ENCODE measurements at places on chromosomes 7 and 10. TPM values are rescaled to one million over a fixed set of nuclear protein-coding genes. Genes with fewer than 3 reads are reported as not detected.

DNA sequence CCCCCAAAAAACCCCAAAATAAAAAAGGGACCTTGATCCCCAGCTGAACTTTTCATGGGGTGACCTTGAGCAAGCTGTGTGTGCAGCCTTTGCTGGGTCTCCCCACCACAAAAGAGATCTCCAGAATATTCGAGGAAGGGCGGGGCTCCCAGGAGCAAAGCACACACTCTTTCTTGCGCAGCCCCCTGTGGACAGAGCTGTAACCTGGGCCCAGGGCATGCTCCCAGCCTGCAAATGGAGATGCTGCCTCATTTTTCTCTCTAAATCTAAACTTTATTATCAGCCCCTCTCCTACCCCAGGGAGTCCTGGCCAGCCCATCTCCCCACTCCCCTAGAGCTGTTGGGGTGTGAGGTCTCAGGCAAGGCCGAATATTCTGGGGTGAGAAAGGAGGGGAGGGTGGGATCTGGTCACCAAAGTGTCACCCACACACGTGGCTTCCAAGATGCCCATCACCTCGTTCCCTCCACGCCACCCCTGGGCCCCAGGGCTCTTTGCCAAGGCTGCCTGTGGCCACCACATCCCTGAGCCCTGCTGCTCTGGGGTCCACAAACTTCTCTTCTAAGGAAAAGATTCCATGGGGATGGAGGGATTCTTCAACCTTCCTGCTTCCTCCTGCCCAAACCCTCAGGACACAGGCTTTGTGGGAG lies 1.7 kb upstream of the CALML3 start:
- no peak overlapping the region for H3K27ac ChIP-seq
- no peaks in the 10 kb centered on the region for H3K27me3 ChIP-seq
- H3K36me3 ChIP-seq, result no peaks in the 10 kb centered on the region
- no peaks in the 10 kb centered on the region for H3K4me1 ChIP-seq

GRCh38 chr7:28358423-28358868 lies 53.9 kb upstream of the CREB5 start:
- H3K27ac ChIP-seq, result no peak overlapping the region
- no peaks in the 10 kb centered on the region for H3K27me3 ChIP-seq
- no peaks in the 10 kb centered on the region for H3K4me1 ChIP-seq
- DNase-seq, result no peak
- H3K36me3 ChIP-seq, result no peaks in the 10 kb centered on the region

DNA sequence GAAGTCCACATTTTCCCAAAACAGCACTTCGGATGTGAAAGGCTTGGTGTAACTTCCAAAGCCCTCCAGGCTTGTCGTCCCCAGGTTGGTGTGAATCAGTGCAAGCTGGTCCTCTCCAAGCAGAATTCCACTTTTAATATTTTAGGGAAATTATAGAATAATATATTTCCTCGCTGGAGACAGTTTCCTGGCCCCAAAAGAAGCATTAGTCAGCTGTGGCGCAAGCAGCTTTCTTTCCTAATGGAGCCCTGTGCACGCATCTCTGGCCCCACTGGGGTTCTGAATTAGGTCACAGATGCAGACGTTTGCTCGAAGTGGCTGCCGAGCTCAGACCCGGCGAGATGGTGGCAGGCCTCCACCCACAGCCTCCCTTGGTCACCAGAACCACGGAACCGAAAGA lies 33.3 kb upstream of the MNX1 start:
- no peak overlapping the region for H3K4me3 ChIP-seq
- no peak for DNase-seq
- no peaks in the 10 kb centered on the region for H3K27me3 ChIP-seq

GRCh38 chr7:157272351-157273207 lies 64.2 kb upstream of the DNAJB6 start:
- DNase-seq, result no peak
- H3K27me3 ChIP-seq, result no peaks in the 10 kb centered on the region
- H3K4me1 ChIP-seq, result peaks cover 34% of the 10 kb centered on the region
- no peak overlapping the region for H3K4me3 ChIP-seq
- peak overlapping the region; percentile 68 for H3K27ac ChIP-seq

- H3K4me1 ChIP-seq, result no peaks in the 10 kb centered on the region
- DNase-seq, result no peak
- no peak overlapping the region for H3K27ac ChIP-seq
- H3K27me3 ChIP-seq, result no peaks in the 10 kb centered on the region
- no peak overlapping the region for H3K4me3 ChIP-seq
- H3K36me3 ChIP-seq, result no peaks in the 10 kb centered on the region
Measured at GRCh38 chr10:123854498-123854897, 37.1 kb downstream of the CPXM2 start.

- no peak overlapping the region for H3K27ac ChIP-seq
- H3K36me3 ChIP-seq, result no peaks in the 10 kb centered on the region
- H3K27me3 ChIP-seq, result no peaks in the 10 kb centered on the region
- no peak overlapping the region for H3K4me3 ChIP-seq
- no peaks in the 10 kb centered on the region for H3K4me1 ChIP-seq
Measured at GRCh38 chr7:141585592-141586510, 34.6 kb downstream of the AGK start.

DNA sequence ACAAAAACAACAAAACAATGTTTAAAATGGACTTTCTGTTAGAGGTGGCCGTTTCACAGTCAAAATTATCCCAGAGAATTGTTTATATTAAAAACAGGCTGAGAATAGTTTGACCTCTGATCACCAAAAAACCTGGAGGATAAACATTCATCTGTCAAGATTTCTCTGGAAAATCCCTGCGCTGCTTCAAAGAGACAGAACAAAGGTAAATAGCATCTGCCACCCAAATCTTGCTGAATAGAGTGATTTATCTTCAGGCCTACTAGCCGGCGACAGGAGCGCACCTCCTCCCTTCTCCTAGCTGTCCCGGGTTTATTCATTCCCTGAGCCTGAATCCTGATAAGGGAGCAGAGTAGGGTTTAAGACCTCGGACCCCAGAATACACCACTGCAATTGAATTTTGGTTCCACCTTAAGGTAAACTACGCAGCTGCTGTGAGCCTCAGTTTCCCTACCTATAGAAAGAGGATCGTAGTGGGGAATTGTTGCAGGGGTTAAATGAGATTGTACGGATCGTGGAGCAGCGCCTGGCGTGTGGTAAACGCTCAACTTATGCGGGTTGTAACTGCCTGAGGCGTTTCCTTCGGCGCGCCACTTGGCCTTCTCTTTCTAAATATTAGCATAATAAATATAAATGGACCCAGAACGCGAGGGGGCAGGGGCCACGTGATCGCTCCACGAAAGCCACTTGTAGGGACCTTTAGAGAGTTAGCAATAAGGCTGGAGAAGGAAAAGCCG lies 498 bp upstream of the ST7 start:
- H3K36me3 ChIP-seq, result no peaks in the 10 kb centered on the region
- H3K27ac ChIP-seq, result peak overlapping the region; percentile 100
- H3K27me3 ChIP-seq, result no peaks in the 10 kb centered on the region
- peak overlapping the region; percentile 90 for H3K4me3 ChIP-seq
- DNase-seq, result peak; percentile 81
- H3K4me1 ChIP-seq, result no peaks in the 10 kb centered on the region

GRCh38 chr10:123269017-123269552 lies 114.9 kb downstream of the BUB3 start:
- no peaks in the 10 kb centered on the region for H3K27me3 ChIP-seq
- H3K4me3 ChIP-seq, result no peak overlapping the region
- no peaks in the 10 kb centered on the region for H3K36me3 ChIP-seq
- no peak overlapping the region for H3K27ac ChIP-seq

DNA sequence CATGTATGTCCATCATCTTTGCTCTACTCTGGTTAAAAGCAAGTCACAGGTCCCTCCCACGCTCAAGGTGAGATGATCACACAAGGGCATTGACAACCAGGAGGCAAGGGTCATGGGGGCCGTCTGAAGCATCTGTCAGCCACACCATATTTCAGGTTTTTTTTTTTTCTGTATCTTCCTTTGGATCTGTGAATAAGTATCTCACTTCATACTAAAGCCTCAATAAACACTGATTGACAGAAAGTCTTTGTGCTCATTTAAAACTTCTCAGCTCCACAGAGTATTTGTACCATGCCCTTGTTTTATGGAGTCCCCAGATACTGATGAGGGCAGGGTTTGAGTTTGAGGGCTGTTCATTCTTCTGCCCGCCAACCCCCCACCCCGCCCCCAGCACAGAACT lies 45.0 kb downstream of the AUTS2 start:
- DNase-seq, result no peak
- H3K4me1 ChIP-seq, result no peaks in the 10 kb centered on the region
- H3K36me3 ChIP-seq, result no peaks in the 10 kb centered on the region
- H3K4me3 ChIP-seq, result no peak overlapping the region
- no peak overlapping the region for H3K27ac ChIP-seq
- H3K27me3 ChIP-seq, result no peaks in the 10 kb centered on the region

DNA sequence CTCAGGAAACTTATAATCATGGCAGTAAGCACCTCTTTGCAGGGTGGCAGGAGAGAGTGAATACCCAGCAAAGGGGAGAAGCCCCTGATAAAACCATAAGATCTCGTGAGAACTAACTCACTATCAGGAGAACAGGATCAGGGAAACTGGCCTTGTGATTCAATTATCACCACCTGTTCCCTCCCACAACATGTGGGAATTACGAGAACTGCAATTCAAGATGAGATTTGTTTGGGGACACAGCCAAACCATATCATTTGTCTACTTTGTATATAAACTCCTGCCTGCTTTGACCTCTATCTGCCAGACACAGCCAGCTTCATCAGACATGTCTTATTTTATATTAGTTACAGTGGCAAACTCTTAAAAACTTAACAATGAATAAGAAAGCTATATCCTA lies 50.4 kb downstream of the ARMC3 start:
- no peaks in the 10 kb centered on the region for H3K36me3 ChIP-seq
- DNase-seq, result no peak
- no peak overlapping the region for H3K27ac ChIP-seq
- H3K27me3 ChIP-seq, result no peaks in the 10 kb centered on the region
- no peaks in the 10 kb centered on the region for H3K4me1 ChIP-seq

DNA sequence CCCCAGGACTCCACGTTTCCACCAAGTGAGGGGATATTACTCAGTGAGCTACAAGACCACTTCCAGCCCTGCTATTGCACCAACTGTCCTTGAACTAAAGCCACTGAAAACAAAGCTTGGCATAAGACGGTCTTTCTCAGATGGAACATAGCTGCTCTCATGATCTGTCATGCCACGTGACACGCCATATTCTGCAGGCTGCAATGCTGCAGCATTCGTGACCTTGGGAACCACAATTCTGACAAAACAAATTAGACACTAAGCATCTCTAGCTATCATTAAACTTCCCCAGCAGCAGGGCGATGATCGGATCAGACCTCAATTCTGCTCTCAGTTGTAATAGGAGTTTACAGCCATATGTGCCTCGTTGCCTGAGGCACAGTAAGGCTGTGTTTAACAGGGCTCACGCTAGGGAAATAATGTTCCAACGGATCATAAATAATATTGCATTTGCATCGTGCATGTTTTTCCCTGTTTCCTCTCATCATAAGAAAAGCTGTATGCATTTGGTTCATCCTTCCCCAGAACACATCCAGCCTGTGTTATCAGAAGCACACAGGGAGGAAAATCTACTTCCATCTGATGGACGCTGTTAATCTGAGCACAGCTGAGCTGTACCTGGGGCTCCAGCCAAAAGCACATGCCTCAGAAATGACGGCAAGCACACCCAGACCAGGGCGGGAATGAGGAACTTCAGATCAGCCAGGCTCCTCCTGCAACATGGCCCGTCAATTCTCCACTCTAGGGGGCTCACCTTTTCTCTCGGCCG lies 38.6 kb upstream of the CNPY1 start:
- no peak for DNase-seq
- H3K4me3 ChIP-seq, result no peak overlapping the region
- no peaks in the 10 kb centered on the region for H3K36me3 ChIP-seq
- H3K27ac ChIP-seq, result no peak overlapping the region

- DNase-seq, result no peak
- H3K4me1 ChIP-seq, result no peaks in the 10 kb centered on the region
- no peak overlapping the region for H3K27ac ChIP-seq
- peaks cover 60% of the 10 kb centered on the region for H3K36me3 ChIP-seq
Measured at GRCh38 chr10:278707-279106, 143.5 kb downstream of the ZMYND11 start.

GRCh38 chr7:77528368-77528767 lies 8.7 kb upstream of the PTPN12 start:
- no peaks in the 10 kb centered on the region for H3K36me3 ChIP-seq
- H3K4me3 ChIP-seq, result no peak overlapping the region
- no peak overlapping the region for H3K27ac ChIP-seq
- H3K27me3 ChIP-seq, result no peaks in the 10 kb centered on the region
- H3K4me1 ChIP-seq, result no peaks in the 10 kb centered on the region

Gene ASB10
- 4.0 TPM for total RNA-seq

Gene INA
- not detected for total RNA-seq

Gene USP6NL
- 9.6 TPM for total RNA-seq

Gene RET
- total RNA-seq, result 0.12 TPM

Measured in right atrium auricular region (tissue), 2 donors.